NCI-H748 treated with DMSO at 0.1 percent for 48 hours (cell line): ENCODE measurements at places on chromosomes 1 and 21.

GRCh38 chr1:231310391-231310934, 27.2 kb downstream of the EXOC8 start:
- no peak for DNase-seq

DNA sequence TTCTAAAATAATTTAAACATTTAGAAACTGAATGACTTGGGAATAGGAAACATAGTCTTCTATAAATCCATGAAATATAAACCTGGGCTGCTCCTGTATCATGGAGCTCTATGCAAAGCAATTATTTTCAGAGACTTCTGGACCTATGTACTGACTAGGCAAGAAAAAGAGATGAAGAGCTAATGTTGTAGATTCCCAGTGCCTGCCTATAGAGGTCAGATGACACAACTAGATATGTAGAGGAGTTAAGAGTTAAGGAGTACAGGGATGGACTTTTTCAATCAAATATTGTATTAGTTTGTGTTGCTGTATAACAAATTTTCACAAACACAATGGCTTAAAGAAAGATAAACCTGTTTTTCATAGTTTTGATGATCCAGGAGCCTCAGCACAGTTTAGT, 1434.5 kb downstream of the KCNT2 start:
- DNase-seq: no peak

DNA sequence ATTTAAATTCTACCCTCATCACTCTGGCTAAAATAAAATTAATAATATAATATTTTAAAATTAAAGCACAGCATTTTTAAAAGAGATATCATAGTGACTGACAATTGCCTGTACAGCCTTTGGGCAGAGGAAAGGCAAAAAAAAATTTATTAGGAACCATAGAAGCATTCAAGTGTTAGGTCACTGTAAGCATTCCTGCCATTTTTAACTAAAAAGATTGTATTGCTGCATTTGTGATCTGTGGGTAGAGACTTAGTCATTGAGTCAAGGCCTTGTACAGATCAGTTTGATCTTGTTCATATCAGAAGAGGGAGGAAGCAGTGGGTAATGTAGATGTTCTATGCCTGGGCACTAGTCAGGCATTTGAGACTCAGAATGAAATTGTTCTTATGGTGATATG, 109.9 kb downstream of the LYPLAL1 start:
- no peak for DNase-seq

- DNase-seq: no peak
Observed at GRCh38 chr1:119816407-119816806, 5.1 kb upstream of the REG4 start.

GRCh38 chr1:222829868-222830267, 15.0 kb downstream of the DISP1 start:
- no peak for DNase-seq

- DNase-seq: no peak
Observed at GRCh38 chr1:111197598-111198284, 2.7 kb downstream of the DENND2D start.

GRCh38 chr1:5915587-5916571, 76.3 kb downstream of the NPHP4 start:
- DNase-seq: no peak

GRCh38 chr1:79133774-79134364, 127.3 kb upstream of the ADGRL4 start:
- DNase-seq: no peak

DNA sequence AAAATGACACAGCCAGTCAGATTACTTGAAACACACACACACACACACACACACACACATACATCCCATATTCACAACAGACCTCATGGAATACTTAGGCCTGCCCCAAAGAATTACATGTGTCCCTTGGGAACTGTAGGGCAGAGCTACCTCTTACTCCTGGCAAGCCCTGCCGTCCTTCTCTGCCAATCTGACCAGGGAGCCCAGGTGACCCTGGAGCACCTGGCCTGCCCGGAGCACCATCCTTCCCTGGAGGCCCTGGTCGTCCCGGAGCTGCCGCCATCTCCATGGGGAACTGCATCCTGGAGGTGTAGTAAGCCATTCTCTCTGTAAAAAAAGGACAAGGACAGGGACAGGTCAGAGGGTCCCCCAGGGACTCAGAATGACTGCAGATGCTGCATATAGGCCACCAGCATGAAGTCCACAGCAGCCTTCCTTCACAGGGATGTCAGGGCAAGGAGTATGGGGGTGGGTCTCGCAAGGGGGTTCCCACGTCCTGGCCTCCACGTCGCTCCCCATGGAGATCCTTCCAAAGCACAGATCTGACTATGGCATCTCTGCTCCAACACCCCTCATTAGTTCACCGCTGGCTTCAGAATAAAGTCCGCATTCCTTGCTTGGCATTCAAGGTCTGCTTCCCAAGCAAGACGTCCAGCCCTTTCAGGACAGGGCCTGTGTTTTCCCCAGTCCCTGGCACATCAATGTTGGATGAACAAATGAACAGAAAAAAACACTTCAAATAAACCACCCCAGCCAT, 9.2 kb upstream of the PEF1 start:
- no peak for DNase-seq

GRCh38 chr1:43256675-43257570, 12.9 kb upstream of the TMEM125 start:
- no peak for DNase-seq

DNA sequence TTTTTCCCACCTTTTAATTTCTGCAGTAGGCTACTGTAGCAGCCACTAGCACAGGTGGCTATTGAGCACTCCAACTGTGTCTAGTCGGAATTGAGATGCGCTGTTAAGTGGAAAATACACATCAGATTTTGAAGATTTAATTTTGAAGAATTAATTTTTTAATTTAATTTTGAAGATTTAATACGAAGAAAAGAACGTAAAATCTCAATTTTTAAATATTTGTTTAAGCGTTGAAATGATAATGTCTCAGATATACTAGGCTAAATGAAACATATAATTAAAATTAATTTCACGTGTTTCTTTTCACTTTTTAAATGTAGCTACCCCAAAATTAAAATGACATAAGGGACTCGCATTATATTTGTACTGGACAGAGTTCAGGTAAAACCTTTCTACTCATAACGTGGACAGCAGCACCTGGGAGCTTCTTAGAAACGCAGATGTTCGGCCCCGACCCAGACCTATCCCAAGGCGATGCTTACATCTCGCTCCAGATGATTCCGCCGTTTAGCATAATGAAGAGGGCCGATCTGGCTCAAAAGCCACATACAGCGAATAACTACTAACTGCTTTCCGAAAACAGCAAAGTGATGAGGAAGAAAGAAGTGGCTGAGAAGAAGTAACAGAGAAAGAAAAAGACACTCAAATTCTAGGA, 717 bp downstream of the CRYZL1 start:
- DNase-seq: no peak

DNA sequence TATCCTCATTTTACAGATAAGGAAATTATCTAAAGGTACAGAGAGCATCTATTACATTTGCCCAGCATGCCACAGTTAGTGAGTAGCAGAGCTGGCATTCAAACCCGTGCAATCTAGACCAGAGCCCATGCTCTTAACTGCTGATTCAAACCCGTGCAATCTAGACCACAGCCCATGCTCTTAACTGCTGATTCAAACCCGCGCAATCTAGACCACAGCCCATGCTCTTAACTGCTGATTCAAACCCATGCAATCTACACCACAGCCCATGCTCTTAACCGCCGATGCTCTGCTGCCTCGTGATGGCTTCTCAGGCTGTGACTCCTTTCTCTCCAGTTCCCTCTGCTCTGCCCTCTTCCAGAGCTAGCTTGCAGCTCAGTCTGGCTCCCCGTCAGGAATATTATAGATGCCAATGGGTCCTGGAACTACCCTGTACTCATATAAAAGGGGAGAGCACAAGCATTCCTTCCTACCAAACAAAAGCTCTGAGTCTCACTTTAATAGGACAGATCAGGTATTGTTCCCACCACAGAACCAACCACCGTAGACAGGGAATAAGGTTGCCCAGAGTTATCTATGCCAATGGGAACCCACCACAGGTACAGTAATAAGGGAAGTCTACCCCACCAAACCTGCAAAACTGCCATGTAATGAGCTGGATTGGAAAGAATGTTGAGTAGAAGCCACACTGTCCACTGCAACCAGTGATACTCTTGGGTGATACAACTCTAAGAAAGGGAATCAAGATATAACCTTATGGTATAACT, 78.4 kb downstream of the SMYD3 start:
- no peak for DNase-seq

DNA sequence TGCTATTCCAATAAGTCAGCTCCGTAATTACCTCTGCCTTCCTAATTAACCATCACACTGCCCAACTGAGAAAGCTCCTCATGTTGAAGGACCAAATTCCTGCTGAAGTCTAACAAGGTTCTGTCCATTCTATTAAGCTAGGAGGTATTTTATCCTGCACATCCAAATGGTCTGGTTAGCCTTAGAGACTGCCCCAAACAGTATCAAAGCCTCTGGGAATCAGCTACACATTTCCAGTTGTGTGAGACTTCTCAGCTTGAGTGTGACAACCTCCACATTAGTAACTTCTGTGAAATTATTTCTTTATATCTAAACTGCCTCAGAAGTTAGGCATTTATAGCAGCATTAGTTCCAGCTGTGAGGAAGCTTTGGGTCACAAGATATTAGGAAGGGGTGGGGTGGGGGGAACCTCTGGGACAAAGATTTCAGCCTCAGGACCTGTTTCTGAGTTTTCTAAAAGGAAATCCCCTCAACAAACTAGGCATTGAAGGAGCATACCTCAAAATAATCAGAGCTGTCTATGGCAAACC, 150.5 kb upstream of the DUSP10 start:
- no peak for DNase-seq

DNA sequence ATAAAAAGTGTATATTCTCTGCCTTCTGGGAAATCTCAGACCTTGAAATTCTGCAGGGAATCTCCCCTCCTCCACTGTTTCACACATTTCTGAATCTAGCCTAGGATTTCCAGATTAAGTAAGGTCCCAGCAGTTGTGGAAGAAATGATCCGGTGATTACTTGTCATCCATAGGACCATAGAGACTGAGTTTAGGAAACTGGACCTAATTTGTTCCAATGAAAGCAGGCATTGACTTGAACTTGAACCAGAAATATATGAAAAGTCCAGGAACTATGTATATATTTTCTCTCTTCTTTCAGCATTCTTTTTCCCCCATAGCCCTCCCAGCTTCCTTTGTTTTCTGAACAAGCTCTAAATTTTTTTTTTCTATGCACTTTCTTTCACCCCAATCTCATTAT, 149.5 kb upstream of the SPAG17 start:
- DNase-seq: no peak

DNA sequence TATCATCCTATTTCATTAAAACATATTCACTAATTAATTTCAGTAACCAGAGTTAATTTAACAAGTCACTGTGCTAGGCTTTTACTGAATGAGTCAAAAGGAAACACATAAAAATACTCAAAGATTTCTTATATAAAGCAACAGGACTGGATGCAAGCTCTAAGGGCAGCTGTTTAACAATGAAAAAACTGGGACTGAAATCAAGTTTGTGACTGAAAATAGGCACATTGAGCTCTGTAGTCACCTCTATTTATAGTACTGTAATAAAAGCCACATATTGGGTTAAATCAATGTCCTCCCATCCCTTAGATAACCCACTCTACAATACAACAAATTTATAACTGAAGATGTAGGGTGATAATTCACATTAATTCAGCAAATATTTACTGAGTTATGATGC, 52.4 kb downstream of the SMYD3 start:
- no peak for DNase-seq

DNA sequence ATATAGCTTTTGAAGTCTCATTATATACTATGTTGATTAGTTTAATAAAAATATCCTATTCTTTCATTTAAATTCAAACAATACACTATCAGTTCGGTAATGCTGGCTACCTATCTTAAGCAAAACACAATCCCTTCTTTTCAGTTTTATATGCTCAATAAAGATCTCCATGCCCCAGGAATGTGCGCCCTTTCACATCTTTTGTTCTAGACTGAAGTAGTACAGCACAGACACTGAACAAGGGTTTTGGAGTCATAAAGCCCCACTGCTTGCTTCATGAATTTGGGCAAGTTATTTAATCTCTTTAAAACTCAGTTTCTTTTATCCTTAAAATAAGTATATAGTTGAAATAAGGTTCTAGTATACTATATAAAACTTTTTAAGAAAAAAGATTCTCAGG, 22.4 kb downstream of the SYDE2 start:
- DNase-seq: no peak

DNA sequence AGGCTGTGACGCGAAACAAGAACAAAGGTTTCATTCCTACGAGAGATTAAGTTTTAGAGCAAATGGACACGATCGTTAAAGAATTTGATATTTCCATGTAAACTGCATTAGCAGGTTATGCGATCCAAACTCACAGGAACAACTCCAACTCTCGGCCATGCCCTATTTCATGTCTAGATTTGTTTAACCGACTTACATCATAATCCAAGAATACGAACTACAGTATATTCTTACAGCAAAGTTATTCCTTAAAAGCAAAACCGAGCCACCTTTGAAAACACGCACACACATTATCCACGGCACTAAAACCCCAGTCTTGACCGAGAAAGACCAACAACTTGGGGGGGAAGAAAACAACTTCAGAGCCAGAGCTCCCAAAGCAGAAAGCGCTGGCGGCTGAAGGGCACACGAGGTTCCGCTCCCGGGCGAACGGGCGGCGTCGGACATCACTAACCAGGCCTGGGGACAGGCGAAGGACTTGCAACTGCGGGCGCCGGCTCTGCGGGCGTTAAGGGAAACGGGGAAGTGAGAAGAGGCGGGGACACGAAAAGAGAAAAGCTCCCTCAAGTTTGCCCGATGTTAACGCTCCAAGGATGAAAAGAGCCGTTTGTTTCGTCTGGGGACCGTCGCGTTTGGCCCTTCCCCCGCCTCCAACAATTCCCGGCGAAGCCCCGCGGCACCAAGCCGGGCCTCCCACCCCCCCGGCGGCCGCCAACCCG, 690 bp downstream of the B3GALNT2 start:
- peak; percentile 38 for DNase-seq

- no peak for DNase-seq
Observed at GRCh38 chr1:115365738-115366137, 27.7 kb upstream of the NGF start.

DNA sequence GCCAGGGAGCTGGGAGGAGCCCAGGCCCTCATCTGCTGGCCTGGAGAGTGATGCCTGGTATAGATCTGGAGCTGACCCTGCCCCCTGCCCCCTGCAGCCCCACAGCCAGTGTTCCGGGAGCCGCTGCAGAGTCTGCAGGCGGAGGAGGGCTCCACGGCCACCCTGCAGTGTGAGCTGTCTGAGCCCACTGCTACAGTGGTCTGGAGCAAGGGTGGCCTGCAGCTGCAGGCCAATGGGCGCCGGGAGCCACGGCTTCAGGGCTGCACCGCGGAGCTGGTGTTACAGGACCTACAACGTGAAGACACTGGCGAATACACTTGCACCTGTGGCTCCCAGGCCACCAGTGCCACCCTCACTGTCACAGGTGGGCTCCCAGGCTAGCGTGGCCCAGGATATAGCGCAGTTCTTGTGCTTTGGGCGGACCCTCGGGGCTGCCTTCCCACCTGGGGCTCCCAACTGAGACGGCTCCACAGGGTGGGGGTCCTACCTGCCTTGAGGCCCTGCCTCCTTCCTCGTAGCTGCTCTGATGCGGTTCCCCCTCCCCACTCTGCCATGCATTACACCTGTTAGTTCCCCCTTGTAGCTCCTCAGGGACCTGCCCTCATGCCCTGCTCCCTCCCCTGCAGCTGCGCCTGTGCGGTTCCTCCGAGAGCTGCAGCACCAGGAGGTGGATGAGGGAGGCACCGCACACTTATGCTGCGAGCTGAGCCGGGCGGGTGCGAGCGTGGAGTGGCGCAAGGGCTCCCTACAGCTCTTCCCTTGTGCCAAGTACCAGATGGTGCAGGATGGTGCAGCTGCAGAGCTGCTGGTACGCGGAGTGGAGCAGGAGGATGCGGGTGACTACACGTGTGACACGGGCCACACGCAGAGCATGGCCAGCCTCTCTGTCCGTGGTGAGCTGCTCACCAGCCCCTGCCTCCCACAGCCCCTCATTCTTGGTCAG, 98.7 kb downstream of the OBSCN start:
- DNase-seq: no peak
